ENCODE measurements at places on chromosomes 3 and 15.
A peak's percentile ranks its signal among the peaks of the same experiment; 100 is the strongest.

GRCh38 chr15:36284911-36285310 is 294.5 kb upstream of the CDIN1 start:
- DNase-seq = no peak

GRCh38 chr3:196502775-196503195 is 783 bp downstream of the RNF168 start:
- DNase-seq = peak; percentile 50

- no peak for DNase-seq
Observed at GRCh38 chr3:158152186-158152585, 42.3 kb downstream of the RSRC1 start.

GRCh38 chr3:189813647-189814240 is 182.6 kb downstream of the TP63 start:
- DNase-seq = no peak

- DNase-seq = peak; percentile 34
Observed at GRCh38 chr3:33006081-33006480, 54.6 kb downstream of the CCR4 start.

DNA sequence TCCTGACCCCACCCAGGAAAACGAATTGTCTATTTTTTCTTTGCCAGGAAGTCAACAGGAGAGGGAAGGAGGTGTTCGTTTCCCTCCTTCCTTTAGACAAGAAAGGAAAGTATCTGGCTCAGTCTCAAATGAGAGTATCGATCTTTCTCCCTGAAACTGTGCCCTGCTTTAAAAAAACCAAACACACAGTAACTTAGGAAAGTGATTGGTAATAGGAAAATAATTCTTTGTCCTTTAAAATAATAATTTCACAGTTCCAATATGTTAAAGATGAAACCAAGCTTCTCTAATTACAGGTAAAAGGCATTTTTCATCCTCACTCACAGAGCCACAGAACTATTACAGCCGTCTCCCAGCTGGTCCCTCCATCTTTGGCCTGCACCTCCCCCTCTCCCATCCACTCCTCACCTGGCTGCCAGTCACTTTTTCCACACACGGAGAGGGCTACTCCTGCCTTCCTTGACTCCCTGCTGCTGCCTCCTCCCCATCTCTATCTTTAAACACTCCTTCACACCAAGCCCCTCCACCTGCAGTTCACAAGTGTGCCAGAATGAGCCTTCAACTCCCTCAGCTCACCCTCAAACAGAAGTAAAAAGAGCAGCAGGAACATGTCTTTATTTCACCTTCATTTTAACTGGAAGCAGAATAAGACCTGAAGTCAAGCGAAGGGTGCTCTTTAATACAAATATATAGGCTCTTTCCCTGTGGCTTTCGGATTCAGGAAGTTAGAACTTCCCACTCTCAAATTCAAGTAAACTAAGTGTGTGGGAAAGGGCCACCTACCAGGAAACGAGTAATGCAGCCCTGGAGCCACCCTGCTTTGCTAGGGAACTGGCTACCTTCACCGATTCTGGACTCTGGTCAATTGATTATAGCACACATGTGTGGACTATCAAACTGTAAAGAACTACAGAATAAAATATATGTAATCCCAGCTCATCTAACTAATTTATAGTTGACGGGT is 116.4 kb downstream of the SENP2 start:
- DNase-seq = no peak

- DNase-seq = no peak
Observed at GRCh38 chr3:129936757-129937156, 37.8 kb upstream of the TRH start.

DNA sequence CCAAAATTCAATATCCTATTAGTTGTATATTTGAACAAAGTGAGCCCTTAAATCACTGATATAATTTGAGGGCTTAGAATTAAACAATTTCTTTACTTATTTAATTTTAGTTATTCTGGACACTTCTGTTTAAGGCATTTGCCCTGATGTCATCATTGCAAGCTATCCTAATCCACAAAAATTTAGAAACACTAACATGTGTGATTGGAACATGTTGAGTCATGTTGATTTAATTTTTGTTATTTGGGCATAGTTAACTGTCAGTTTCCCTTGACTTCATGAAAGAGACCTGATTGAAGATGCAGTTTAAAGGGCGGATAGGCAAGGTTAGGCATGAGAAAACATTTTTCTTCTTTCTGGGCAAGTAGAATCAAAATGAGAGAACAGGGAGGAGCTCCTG is 682.6 kb downstream of the ROBO1 start:
- no peak for DNase-seq

- peak; percentile 15 for DNase-seq
Observed at GRCh38 chr3:150183678-150184425, 213.2 kb upstream of the PFN2 start.

- no peak for DNase-seq
Observed at GRCh38 chr3:16468002-16468335, 45.5 kb downstream of the RFTN1 start.

- no peak for DNase-seq
Observed at GRCh38 chr3:38332201-38332600, 14.4 kb upstream of the XYLB start.

- DNase-seq = no peak
Observed at GRCh38 chr3:16407366-16407765, 106.1 kb downstream of the RFTN1 start.

DNA sequence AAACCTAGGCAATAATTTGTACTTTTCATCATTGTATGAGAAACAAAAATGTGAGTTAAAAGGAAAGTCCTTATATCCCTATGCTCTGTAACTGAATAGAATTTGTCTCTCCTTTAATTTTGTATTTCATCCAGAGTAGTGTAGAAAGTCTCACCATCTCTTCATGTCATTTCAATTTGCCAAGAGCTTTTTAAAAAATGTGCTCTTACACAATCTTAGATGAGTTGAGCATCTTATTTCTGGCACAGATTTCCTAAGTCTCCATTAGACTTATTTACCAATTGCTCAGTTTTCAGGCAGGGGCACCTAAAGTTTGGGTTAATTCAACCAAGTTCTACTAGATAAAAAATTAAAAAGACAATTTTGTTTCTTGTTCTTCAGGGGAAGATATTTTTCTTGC is 201.5 kb upstream of the RBMS3 start:
- no peak for DNase-seq

DNA sequence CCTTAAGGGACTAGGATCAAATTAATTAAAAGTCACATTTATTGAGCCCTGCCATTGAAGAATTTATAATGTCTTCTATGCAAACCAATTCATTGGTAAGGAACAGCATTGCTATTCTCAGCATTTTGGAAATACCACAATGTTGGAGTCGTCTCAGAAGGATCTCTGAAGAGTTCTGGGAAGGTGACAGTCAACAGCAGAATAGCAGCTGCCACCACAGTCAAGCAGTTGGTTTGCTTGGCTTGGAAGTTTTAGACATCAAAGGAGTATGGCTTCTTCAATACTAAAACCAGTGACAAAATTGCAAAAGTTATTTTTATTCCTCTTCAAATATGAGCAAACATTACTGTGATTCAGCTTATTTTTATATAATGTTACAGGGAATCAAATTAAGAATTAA is 167.9 kb downstream of the CNTN4 start:
- DNase-seq = no peak

GRCh38 chr3:187770224-187770623 is 25.0 kb upstream of the BCL6 start:
- peak; percentile 19 for DNase-seq

GRCh38 chr15:73624530-73624929 is 8.7 kb downstream of the NPTN start:
- no peak for DNase-seq

- no peak for DNase-seq
Observed at GRCh38 chr3:58564456-58565160, 12.6 kb downstream of the FAM107A start.

- no peak for DNase-seq
Observed at GRCh38 chr3:58246148-58247047, 8.8 kb downstream of the ABHD6 start.

DNA sequence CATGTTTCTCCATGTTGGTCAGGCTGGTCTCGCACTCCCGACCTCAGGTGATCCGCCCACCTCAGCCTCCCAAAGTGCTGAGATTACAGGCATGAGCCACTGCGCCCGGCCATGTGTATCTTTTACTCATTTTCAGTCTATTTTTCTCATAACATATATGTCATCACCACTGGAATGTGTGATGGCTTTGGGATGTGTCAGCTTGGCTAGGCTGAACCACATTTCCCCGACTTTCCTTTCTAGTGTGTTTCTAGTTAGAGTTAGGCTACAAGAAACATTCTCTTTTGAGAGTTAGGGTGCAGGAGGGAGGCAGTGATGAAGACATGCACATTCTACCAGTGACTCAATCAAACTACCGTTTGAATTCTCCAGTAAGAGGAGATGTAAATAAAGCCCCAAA is 444.9 kb upstream of the THBS1 start:
- no peak for DNase-seq

- no peak for DNase-seq
Observed at GRCh38 chr3:44093531-44093930, 148.2 kb upstream of the TOPAZ1 start.

All from stimulated activated naive CD4-positive, alpha-beta T cell treated with Interleukin-2 at 50 U/mL for 16 hours (primary cell).